ENCODE measurements at places on chromosomes 2 and 18. TPM values are rescaled to one million over a fixed set of nuclear protein-coding genes. Genes with fewer than 3 reads are reported as not detected.
A peak's percentile ranks its signal among the peaks of the same experiment; 100 is the strongest.

ANKRD29 gene
- total RNA-seq, result 10.6 TPM

PTPN18 gene
- 19.0 TPM for total RNA-seq

TTN gene
- total RNA-seq, result 0.52 TPM

CD8B2 gene
- 0.10 TPM for total RNA-seq

ST6GAL2 gene
- not detected for total RNA-seq

PUM2 gene
- total RNA-seq, result 15.5 TPM

DNER gene
- 21.5 TPM for total RNA-seq

SUPT7L gene
- total RNA-seq, result 22.0 TPM

PLCL1 gene
- not detected for total RNA-seq

LRRC30 gene
- total RNA-seq, result not detected

SCYGR2 gene
- total RNA-seq, result not detected

GRCh38 chr2:238602223-238602960 is 175.7 kb downstream of the ASB1 start:
- DNase-seq, result peak; percentile 9

- DNase-seq, result peak; percentile 20
These were observed 152.7 kb downstream of the WDSUB1 start for GRCh38 chr2:159133797-159134196.

DNA sequence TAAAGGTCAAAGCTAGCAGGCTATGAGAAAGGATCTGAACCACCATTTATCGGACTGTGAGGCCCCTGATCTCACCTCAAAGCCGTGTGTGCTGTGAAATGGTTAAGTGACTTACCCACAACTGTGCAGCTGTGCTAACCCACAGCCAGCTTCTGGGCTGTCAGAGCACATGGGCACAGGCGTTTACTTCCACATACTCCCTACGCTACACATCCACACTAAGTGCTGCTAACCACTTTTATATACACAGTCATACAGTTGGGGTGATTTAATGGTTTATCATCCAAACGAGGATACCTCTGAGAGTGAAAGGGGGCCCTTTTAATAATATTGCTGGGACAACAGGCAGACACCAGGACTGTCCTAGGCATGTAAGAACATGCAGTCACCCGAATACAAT is 37.3 kb downstream of the CYRIA start:
- DNase-seq, result no peak

- no peak for DNase-seq
These were observed 93.7 kb downstream of the LOXHD1 start for GRCh38 chr18:46563317-46563716.

DNA sequence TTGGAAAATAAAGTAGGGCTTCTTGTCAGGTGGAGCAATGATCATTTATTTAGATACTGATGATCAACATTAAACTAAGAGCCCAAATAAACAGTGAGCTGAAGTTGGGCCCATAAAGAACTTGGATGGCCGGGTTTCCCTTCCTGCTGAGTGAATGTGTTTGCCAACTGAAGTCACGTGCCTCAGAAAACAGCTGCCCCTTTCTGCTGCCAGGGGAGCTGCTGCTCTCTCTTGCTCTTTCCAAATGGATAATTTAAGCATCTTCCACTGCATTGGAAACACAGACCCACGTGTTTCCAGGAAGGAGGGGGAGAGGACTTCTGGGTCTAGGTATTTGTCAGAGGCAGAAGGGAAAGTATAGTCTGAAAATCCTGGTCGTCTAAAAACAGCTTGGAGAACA is 22.9 kb upstream of the NCKAP5 start:
- peak; percentile 50 for DNase-seq

- no peak for DNase-seq
These were observed 25.7 kb upstream of the RNF103 start for GRCh38 chr2:86649119-86649947.

- DNase-seq, result no peak
These were observed 50.4 kb upstream of the FZD5 start for GRCh38 chr2:207819839-207820784.

DNA sequence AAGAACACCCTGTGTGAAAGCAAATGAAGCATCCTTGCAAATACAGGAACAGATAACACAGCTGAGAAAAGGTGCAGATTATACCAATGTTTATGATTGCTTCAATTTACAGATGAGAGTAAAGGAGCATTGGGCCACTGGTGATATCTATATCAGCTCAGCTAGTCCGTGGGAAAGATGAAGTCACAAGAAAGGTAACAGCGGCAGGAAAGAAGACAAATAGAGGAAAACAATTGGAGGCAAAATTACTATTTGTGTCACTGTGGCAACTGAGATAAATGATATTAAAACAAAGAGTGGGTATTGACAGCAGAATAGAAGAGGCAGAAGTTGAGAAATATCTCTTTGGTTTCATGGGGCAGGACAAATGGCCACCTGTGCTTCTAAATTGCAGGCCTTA is 121.2 kb upstream of the CAVIN2 start:
- no peak for DNase-seq

DNA sequence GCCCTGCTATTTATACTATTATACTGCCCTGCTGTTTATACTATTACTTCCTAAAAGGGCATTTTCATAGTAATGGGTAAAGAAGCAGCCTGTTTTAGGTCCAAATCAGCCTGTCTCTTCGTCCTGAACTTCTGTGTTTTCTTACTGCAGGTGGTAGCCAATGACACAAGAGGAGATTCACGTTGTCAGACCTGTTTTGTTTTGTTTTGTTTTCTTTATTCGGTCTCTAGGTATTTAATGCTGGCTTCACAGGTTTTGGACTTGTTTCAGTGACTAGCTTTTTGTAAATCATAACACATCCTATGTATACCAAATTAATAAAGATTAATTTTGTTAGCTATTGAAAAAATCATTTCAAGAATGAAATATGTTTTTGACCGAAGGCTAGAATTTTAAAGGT is 116.4 kb downstream of the MAP3K20 start:
- DNase-seq, result no peak

GRCh38 chr2:166381-166780 is 97.5 kb downstream of the SH3YL1 start:
- no peak for DNase-seq
